ENCODE measurements at places on chromosomes 7 and 10. TPM values are rescaled to one million over a fixed set of nuclear protein-coding genes. Genes with fewer than 3 reads are reported as not detected.

SFRP4 gene
- 2.1 TPM for polyA plus RNA-seq

C10orf105 gene
- polyA plus RNA-seq, result 0.26 TPM

GRCh38 chr7:1971946-1972654 lies 260.6 kb downstream of the MAD1L1 start:
- no peak for DNase-seq

DNA sequence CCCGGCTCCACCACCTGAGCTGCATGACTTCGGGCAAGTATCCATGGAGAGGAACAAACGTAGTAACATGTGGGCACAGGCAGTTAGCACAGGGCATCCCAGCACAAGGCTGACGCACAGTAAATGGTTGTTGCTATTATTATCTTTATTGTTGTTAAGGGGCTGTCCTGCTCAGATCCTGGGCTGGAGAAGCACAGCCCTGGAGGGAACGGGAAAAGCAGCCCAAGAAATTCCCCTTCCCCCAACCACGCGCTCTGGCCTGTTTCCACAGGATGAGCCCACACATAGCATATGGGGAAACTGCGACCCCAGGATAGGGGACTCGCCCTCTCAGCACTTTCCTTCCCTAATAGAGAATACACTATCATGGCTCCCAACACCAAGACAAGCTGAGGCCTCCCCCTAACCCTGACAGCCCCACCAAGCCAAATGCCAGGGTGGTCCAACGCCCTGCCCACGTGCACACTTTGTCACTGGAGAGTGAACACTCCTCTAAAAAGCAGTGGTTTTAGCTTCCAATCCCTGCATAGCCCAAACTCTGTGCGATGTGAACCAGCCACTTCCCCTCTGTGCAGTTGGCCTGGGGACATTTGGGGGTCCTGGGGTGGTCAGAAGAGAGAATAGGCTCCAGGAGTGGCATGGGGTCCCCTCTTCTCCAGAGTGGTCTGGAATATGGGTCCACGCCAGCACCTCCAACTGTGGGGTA lies 11.0 kb downstream of the PSD start:
- DNase-seq, result no peak

DNA sequence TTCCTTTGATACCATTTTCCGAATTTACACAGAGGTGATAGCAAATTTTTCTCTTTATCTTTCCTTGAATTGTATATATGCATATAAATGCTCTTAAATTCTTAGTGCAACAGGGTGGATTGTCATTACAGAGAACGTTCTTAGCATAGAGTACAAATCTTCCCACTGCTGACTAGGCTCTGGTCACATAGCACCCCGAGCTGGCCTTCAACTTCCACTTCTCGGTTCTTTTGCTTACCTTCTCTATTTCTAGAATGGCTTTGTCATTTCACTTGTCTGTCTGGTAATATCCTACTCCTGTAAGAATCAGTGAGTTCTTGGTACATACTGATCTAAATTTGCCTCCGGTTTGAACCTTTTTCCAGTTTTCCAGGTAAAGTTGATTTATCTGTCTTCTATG lies 13.4 kb downstream of the ADIRF start:
- DNase-seq, result no peak
